ENCODE measurements at places on chromosomes 6 and 20. TPM values are rescaled to one million over a fixed set of nuclear protein-coding genes. Genes with fewer than 3 reads are reported as not detected.
A peak's percentile ranks its signal among the peaks of the same experiment; 100 is the strongest.

FAM83C gene
- total RNA-seq: not detected

CST1 gene
- not detected for total RNA-seq

TTK gene
- total RNA-seq: 1.4 TPM

GPLD1 gene
- 0.45 TPM for total RNA-seq

HLA-F gene
- total RNA-seq: 25.9 TPM

OTOR gene
- not detected for total RNA-seq

GRCh38 chr6:46130666-46131065, 877 bp downstream of the ENPP4 start:
- no peak for DNase-seq

GRCh38 chr20:38395165-38395564, 40.0 kb downstream of the SNHG17 start:
- peak; percentile 65 for DNase-seq

DNA sequence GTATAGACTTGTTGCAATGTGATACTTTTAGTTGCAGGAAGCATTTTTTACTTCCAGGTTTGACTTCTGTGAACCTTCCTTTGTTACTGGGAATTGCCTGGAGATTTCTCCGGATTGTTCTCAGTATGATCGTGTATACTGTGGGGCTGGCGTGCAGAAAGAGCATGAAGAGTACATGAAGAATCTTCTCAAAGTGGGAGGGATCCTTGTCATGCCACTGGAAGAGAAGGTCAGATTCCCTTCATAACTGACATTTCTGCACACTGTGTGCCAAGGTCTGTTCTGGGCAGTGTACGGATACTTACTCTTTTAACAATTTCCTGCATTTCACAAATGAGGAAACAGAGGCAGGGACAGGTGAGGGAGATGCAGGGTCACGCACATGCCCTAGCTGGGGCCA, 9.7 kb downstream of the PCMTD2 start:
- no peak for DNase-seq

DNA sequence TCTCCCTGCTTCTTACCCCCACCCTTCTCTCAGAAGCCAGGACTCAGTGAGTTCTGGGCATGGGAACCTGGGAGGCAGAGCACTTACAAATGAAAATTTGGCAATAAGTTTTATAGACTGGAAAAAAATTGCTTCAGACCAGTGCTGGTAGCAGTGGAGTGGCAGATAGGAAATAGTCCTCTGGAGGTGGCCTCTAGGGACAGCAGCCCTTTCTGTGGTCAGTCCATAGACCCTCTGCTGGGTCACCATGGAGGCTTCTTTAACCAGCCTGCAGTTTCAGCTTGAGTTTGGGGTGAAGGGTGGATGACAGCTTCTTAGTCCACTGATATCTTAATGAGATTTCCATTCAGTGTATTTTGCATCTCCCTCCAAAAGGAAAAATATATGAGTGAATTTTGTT, 179.1 kb downstream of the ARID1B start:
- DNase-seq: no peak

DNA sequence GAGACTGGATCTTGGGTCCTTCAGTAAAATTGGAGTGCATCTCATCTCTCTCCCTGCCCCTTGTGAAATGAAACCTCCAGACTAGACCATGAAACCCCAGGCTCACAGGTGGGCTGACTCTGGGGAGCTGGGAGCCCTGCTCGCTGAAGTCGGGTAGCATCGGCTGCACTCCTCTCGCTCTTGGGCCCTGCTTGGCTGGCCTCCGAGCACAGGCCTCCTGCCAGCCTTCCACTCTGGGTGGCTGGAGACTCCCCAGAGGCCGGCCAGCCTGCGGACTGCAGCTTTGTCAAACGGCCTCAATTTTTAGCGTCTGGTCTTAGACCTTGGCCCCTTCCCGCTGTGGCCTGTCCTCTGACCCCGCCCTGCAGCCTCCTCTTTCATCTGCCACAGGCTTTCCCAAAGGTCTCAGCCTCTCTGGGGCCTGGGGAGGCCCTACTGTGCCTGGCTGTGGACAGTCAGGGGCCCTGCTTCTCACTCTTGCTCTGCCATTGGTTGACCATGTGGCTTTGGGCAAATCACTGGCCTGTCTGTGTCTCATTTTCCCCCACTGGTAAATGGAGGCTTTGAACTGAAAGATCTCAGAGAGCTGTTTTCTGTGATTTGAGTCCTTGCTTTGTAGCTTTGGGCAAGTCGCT, 45.1 kb downstream of the SRC start:
- no peak for DNase-seq

DNA sequence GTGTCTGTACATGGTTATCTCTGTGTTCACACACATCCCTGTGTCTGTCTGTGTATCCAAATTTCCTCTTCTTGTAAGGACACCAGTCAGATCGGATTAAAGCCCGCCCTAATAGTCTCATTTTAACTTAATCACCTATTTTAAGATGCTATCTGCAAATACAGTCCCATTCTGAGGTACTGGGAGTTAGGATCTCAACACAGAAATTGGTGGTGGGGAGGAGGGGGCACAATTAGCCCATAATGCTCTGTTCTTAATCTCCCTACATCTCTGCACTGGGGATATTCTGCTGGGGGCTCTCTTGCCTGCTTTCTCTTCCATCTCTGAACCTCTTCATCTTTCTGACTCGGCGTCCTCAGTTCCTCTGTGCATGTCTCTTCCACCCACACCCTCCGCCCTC, 320.7 kb downstream of the CDC5L start:
- no peak for DNase-seq

DNA sequence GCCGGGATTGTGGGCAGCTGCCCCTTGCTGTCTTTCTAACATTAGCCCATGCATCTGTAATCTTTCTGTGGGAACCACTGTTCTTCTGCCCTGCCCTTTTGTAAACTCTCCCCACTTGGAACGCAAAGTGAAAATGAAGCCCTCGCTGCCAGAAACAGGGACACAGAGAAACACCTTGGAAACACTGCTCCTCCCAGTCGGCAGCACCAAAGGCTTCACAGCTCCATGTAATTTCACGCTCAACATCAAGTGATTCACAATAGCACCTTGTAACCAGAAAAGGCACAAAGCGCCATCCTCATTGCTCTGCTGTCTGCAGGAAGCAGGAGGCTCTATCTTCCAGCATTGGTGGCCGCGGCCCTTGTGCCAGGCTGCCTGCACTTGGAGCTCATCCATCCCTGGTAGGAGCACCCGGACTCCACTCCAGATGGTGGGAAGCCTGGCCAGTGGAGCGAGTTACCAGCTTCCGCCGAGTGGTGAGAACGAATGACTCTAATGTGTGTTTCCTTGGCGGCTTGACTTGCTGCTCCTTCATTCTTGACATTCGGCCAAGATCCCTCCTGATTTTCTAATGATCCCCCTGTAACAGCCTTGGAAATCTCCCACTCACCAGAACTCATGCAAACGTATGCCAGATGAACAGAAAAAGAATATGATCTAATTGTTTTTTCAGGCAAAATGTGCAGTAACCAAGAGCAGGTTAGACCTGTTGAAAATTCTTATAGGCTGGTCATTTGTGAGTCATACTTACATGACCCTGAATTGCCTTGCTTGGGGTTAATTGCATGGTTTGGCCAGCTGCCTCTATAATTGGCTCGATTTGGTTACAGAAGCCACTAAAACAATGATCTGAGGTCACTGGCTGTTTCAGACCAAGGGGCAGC, 169.1 kb upstream of the CDYL start:
- peak; percentile 98 for DNase-seq

GRCh38 chr6:30966154-30966553, 17.4 kb upstream of the MUC21 start:
- no peak for DNase-seq

GRCh38 chr6:108782179-108783041, 65.8 kb upstream of the ARMC2 start:
- peak; percentile 74 for DNase-seq
